ENCODE measurements at places on chromosomes 2 and 18.

DNA sequence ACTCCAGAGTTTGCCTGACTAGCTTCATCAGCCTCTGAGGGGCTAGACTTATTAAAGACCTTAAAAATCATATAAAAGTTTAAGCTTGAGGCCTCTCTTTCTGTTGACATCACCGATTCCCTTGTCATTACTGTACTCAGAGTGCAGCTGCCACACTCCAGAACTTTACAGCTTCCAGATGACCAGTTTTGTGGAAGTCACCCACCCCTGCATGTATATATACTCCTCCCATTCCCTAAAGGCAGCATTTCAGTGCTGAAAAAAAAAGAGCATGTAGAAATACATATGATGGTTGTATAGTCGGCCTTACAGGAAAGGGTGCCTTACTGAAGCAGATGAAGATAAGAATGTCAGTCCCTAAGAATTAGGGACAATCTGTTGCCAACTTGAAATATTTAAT is 117.3 kb downstream of the FEZ2 start:
- no peak for DNase-seq

GRCh38 chr2:107308835-107309234 is 422.9 kb upstream of the ST6GAL2 start:
- no peak for DNase-seq

- DNase-seq = no peak
Measured at GRCh38 chr18:46830633-46831032, 73.8 kb upstream of the ST8SIA5 start.

- no peak for DNase-seq
Measured at GRCh38 chr18:80159713-80160636, 50.9 kb downstream of the ADNP2 start.

DNA sequence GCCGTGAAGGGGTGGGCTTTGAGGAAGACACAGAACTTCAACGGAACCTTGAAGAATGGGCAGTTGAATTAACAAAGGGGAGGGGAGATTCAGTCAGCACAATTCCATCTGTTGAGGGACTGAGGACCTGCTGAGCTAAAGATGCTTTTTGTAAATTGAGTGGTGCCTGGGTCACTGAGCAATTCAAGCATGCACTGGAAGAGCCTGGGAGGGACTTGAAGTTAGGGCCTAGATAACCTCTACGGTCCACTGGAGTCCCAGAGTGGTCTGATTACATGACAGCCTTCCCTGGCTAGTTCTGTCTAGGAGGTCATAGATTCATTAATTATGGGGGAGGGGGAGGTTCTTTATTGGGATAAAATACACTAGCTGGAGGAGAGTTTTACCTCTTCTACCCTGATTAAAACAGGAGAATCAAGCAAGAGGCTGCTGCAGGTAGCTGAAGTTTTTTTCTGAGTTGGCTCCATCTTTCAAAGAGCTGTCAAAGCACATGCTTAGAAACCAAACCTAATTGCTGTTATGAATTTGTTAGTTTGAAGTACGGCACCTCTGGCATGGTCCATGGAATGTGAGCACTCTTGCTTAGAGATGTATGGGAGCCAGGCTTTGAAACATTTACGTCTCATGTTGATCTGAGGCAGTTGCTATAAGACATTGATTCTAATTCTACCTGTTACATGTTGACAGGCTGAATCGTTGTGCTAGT is 290.2 kb downstream of the PRKCE start:
- DNase-seq = no peak

GRCh38 chr2:55391155-55391554 is 28.5 kb downstream of the CCDC88A start:
- no peak for DNase-seq

GRCh38 chr18:73653251-73653650 is 494.4 kb downstream of the FBXO15 start:
- no peak for DNase-seq

GRCh38 chr18:70197026-70197425 is 8.5 kb downstream of the RTTN start:
- DNase-seq = no peak

- DNase-seq = no peak
Measured at GRCh38 chr18:77139619-77140018, 7.0 kb upstream of the MBP start.

DNA sequence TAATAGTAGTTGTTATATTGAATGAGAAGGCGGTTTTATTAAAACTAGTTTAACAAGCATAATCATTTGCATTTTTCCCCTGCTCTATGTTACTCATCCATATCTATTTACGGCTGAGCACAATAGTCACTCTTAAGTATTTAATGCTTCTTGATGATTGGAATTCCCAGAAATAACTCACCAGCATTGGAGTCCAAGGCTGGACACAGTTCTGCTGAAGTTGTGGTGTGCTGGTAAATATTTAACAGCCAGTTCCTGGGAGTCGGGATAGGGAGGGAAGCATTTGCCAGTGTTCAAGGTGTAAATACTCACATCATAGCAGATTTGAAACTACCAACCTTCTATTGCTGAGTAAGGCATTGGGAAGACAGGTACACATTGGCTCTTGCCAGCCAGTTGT is 315.1 kb downstream of the MTX2 start:
- DNase-seq = no peak

DNA sequence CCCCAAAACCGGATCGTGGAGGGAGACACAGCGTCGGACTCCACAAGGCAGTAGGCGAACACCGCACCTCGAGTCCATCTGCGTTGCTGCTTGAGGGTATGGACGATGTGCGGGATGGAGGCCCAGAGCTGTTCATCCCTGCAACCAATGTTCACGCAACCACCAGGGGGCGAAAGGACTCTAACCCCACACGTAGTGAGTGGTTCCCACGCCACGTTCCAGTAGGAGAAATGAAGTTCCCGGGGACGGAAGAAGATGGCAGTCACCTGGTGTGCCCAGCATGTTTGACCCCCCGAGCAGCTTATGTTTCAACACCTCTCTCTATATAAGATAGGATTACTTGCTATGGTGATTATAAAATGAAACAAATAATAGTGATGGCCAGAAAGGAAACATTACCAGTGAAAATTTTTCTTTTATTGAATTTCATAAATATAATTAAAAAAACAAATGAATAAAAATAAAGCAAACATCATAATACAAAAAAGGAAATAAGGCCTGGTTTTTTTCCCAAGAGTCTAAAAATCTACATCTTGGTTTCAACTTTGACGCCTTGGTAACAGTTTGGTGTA is 184.3 kb downstream of the SH3BP4 start:
- peak; percentile 81 for DNase-seq

DNA sequence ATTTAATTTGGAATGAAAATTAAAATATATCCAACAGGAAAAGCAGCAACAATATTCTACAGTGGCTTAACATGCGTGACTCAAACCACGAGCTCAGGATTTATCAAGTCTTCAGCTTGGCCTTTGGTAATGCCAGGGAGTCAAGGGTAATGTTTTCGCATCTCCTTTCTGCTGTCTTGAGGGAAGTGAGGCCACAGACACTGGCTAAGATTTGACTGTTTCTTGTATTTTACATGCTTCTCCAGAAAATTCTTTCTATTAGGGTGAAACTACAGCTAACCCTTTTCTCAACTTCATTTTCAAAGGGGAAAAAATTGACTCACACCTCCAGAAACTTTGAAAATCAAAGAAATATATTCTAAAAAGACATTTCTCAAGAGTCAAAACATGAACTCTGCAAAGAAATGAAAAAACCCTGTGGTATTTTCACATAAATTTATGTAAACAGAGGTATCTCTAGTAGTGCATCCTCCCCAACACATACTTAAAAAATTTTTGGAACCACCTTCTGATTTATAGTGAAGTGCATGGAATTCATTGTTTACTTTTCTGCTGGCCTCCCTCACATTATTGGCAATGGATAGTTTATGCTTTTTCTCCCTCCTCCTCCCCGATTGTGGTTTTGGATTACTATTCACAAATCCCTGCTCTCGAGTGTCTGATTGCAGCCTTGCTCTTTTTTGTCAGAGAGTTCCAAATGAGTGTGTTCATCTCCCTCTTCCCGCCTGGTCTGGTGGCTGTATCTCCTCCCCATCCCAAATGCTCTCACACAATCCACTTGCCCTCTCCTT is 48.7 kb downstream of the DPP4 start:
- DNase-seq = no peak

Data from nephron progenitor cell (in vitro differentiated cells).